ENCODE measurements at places on chromosomes 11 and 22.

GRCh38 chr22:44917372-44918165 lies 92.2 kb downstream of the PHF21B start:
- no peak for DNase-seq

GRCh38 chr22:48118654-48119053 lies 1356.2 kb downstream of the TBC1D22A start:
- DNase-seq: no peak

GRCh38 chr11:86116386-86116726 lies 47.5 kb upstream of the PICALM start:
- no peak for DNase-seq

DNA sequence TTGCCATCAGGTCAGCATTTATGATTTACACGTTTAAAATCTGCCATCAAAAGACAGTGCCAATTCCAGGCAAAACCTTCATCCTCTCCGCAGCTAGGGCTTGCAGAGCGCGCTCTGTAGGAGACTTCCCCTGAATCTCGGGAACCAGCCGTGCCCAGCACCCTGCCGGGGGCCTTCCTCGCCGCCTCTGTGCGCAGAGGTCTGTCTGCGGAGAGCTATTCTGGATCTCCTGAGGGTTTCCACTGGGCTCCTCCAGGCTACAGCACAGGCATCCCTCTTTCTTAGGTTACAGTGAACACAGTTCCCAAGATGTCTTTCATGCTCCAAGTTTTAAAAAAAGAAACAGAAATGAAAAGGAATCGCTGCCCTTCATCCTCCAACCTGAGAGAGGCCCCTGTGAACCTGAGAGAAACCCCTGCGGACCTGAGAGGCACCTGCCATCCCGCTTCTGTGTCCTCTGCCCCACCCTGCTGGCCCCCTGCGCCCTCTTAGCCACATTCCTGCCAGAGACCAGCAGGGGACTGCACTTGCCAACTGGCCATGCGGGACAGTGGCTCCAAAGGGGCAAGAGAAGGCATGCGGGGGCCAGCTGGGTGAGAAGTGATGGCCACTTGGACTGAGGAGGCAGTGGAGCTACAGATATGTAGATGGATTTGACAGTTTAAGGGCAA lies 16.1 kb downstream of the TP53AIP1 start:
- no peak for DNase-seq

DNA sequence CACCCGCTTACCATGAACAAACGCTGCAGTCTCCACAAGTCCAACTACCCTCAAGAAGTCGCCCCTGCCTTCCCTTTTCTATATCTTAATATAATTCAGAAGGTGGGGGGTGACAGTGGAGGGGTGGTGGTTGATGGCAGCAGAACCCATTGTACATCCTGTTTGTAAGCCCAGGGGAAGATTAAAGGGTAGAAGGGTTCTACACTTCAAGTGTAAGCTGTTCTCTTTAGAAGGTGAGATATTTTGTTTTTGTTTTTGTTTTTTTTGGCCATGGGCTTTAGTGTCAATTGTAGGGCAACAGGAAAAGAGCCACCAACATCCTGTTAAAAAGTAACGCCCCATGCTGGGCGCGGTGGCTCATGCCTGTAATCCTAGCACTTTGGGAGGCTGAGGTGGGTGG lies 34.9 kb upstream of the RRAS2 start:
- DNase-seq: no peak

DNA sequence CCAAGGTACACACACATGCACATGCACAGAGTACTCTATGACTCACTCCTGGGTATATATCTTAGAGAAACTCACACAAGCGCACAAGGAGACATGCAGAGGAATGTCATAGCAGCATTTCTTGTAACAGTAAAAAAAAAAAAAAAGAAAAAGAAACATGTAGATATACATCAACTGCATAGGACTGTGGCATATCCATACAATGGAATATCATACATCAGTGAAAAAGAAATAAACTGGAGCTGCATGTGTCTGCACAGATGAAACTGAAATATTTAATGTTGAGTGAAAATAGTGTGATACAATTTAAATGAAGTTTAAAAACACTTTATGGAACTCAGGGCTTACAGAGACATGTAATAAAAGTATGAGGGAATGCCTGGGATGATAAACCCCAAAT lies 46.4 kb downstream of the SYT13 start:
- no peak for DNase-seq

Data from stimulated activated CD8-positive, alpha-beta memory T cell treated with anti-CD3 and anti-CD28 coated beads, Interleukin-4, amount 100 ng/mL, for 1 hour (primary cell).